ENCODE measurements at places on chromosomes 3 and 15.

GRCh38 chr3:159898147-159898546 is 90.5 kb upstream of the IL12A start:
- no peak for DNase-seq

DNA sequence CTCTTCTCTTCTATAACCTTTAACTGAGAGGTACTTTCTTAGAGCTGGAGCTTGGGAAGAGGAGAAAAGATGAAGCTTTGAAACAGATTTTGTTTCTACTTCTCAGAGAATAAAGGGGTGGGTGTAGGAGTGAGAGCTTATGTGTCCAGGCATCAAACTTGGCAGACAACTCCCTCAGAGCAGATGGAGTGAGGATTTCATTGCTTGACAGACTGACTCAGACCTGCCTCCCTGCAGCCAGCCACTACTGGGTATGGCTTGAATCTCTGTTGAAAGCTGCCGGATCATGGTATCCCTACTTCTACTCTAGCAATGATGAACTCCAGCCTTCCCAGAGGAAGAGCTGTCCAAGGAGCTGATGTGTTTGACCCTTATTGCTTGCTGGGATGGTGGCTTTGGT is 36.7 kb downstream of the SYN2 start:
- no peak for DNase-seq

DNA sequence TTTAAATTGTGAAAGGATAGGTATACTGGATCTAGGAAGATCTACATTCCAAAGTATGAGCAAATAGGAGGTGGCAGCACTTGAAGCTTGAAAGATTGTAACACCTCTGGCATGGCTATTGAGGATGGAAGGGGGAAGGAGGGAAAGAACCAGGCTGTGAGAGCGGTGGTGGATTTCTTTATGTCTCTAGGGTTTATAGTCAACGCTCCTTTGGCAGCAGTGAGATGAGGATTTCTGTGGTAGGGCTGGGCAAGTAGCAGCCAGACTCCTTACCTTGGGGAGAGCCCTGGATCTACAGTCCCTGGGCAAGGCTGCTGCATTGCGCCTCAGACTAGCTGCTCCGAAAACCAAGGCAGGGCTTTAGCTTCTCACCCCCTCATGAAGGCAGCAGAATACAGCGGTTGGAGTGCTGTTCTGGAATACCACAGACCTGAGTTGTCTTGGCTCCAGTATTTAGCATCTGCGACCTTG is 53.2 kb downstream of the MEF2A start:
- no peak for DNase-seq

DNA sequence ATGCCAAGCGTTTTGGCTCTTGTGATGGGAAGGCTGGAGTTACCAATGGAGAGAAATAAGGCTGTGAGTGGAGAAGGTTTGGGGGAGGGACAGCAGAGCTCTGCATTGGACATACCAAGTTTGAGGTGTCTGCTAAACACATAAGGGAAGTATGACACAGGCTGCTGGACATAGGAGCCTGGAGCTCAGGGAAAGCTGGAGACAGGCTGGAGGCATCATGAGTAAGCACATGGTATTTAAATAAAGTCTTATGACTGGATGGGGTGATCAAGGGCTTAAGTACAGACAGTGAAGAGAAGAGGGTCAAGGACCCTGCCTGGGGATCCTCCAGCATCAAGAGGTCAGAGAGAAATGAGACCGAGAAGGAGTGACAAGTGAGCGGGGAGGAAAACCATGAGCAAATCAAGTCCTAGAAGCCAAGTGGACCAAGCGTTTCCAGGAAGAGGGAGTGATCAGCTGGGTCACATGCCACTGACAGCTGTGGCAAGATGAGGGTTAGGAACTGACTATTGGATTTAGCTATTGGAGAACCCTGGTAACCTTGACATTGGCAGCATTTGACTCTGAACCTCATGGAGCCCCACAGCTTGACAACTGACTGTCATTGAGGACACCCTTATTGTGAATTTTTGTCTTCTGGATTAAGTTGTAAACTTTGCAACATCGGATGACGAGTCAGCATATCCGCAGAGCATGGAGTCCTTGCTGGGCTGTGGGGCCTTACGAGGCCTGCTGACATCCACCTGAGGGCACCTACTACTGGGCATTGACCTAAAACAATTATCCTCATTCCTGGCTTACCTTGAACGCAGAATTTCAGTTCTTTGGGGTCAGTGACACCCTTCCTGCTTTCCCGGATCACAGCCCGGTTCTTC is 78.7 kb upstream of the ETV5 start:
- no peak for DNase-seq

DNA sequence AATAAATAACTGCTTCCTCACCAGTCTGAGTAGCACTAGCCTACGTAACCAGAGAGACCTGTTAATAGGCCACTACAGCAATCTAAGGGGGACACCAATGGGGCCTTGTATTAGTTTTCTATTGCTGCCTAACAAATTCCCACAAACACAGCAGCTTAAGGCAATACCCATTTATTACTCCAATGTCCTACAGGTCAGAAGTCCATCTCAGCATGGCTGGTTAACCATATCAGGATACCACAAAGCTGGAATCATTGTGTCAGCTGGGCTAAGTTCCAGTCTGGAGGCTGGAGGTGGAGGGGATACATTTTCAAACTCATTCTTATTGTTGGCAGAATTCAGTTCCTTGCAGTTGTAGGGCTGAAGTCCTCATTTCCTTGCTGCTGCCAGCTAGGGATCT is 331.9 kb downstream of the ULK4 start:
- DNase-seq: no peak

GRCh38 chr15:23484870-23485269 is 37.8 kb upstream of the GOLGA6L2 start:
- no peak for DNase-seq

DNA sequence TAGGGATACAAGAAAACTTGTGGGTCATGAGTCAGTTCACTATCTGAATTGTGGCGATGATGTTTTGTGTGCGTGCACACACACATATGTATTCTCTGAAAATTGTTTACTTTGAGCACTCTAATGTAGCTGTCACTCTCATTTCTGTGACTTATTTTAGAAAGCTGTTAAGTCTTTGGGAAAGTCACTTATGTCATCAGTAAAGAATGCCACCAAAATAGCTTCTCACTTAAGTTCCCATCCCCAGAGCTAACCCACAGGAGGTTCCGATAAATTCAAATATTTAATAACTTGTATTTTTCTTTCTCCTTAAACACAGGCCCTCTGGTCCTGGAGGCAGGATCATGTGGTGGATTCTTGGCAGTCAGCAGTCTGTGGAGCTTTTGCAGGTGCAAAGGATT is 138.3 kb downstream of the LRIG1 start:
- DNase-seq: no peak

DNA sequence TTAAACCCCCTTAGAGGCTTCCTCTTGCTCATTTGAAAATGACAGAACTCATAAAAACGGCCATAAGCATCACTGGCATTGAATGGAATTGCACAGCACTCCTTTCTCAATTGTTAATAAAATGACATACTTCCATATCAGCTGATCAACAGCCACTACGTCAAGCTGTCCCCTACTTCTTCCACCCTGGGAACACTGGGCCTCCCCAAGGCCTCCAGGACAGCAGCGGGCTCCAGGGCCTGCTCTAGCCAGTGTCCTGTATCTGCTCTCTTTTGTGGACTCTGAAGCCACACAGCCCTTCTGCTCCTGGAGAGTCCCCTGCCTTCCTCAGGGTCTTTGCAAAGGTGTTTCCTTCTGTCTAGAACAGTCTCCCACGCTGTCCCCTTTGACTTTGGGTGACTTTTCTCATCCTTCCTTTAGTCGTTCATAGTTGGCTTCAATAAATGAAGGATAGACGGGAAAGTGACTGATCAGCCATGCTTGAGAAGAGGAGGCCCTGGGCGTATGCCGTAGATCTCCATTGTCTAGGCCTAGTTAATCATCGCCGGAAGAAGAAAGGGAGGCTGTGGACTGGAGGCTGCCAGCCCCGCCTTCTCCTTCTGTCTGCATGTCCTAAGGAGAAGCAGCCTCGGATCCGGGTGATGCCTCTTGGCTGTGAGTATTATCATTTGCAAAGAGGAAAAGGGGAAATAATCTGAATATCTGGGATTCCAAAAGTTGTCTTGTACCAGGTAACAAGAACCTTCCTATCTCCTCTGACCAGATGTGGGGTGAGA is 4.7 kb upstream of the THSD4 start:
- no peak for DNase-seq

- no peak for DNase-seq
Measured at GRCh38 chr15:77070180-77070494, 772 bp downstream of the TSPAN3 start.

DNA sequence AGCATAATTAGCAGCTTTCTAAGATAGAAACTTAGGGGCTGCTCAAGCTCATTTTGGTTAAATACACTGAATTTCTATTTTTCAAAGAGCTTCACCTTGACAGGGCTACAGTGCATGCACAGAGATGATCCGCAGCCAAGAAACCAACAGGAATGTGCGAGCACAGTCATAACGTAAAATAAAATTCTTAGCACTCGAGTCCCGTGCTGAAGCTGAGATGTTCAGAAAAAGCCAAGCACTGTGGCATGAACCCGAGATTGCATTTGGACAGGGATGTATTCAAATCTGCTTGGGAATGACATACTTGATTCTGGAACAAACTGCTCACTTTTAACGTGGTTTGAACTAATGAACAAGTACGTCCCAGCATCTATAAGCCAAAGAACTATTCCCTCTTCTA is 340.3 kb downstream of the FOXP1 start:
- DNase-seq: no peak

DNA sequence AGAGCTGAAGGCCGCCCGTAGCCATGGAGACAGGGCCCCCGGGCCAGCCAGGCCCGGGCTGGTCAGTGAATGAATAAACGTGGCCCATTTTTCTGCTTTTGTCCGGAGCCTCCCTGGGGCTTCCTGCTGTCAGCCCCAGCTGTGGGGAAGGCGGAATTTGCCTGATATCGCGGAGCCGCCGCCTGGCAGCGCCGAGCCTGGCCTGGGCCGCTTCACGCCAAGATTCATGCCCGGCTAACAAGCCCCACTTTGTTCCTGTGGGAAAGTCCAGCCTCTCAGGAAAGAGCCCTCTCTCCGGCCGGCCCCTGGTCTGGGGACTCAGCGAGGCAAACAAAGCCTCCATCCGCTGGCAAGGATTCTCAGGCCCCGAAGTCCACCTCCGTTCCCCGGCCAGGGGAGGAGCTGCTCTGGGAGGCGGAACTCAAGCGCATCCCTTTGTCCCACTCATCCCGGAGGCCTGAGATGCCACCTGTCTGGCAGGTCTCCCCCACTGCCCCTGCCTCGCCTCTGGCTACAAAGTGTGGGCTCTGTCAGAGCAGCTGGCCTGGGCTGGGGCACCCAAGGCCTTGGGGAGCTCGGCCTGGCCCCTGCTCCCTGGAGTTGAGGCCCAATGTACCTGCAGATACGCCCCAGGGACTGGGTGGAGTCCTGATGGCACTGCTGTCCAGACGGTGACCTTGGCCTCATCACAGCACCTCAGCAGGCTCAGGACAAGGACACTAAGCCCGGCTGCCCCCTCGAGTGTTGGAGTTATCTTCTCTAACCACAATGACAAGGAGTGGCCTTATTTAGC is 51.6 kb upstream of the SLC6A11 start:
- DNase-seq: no peak

- no peak for DNase-seq
Measured at GRCh38 chr3:39718674-39719595, 90.5 kb upstream of the MYRIP start.

DNA sequence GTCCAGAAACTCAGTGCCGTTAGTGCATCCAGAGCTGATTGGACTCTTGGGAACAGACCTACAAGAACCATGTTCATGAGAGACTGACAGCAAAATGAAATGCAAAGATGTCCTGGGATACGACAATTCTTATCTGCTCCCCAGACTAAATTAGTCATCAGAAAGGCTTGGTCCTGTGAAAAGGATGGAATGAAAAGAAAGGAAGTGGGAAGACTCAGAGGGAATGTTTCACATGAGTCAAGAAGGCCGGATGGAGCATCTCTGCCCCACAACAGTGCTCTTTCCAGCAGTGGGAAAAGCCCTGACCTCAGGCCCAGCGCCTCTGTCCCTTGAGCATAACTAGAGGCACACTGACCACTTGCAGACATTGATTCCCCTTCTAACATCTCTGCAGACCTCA is 39.3 kb upstream of the UACA start:
- DNase-seq: no peak

DNA sequence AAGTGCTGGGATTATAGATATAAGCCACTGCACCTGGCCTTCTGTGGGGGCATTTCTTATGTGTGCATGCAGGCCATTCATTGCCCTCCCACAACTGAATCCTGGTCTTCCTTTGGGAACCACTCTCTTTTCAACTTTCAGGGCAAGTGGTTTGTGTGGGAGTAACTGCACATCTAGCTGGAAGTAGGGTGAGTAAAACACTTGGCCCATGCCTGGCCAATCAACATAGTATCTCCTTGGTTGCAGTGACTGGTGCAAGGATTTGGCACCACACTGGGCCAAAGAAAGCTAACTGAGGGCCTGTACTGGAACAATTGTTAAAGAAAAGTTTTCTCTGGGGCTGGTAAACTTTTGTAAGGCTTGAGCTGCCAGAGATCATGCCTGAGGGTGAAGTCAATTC is 189.2 kb upstream of the FEZF2 start:
- DNase-seq: no peak

- DNase-seq: no peak
Measured at GRCh38 chr15:35693286-35693685, 147.3 kb upstream of the DPH6 start.

GRCh38 chr3:72887343-72887704 is 522 bp upstream of the GXYLT2 start:
- DNase-seq: no peak

DNA sequence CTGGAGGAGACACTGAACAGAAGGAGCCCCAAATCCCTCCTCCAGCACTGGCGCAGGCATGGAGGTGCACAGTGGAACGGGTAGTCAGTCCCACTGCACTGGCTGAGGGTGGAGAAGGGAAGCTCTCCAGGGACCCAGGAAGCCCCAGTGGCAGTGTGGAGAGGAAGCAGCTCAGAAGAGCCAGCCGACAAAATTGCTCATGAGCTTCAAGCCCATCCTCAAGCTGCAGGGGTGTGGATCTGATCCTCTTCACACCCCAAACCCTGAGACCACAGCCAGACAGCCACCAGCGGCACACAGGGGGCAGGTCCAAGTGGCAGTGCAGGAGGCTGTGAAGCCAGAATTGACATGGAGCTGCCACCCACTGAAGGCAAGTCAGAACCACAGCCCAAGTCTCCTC is 32.1 kb downstream of the CYFIP1 start:
- DNase-seq: no peak

GRCh38 chr3:28718074-28718849 is 369.6 kb upstream of the AZI2 start:
- DNase-seq: no peak

DNA sequence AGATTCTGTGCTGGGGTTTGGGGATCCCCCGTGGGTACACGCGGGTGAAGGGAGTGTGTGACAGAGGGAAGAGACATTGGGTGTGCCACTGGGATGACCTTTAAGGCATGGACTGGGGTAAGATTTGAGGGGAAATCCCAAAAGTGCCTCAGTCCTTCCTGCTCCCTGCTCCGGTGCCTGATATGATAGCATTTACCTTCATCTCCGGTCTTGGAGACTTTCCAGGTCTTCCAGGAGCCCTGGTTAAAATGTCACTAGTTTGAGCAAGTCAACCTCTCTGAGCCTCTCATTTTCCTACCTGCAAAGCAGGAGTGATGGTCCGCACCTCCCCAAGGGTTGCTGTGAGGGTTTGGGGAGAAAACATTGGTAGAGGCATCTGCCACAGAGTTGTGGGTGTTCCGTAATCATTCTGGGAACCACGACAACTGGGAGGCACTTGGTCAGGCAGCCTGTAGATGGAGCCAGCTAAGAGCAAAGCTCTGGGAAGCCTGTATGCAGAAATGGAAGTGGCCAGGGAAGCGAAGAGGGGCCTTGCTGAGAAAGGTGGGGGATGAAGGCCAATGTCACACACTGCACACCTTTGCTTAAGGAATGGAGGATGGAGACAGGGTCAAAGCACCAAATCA is 33.9 kb upstream of the KIF23 start:
- DNase-seq: no peak
